Heart right ventricle (tissue), 16 donors: ENCODE measurements at places on chromosomes 6 and 20. TPM values are rescaled to one million over a fixed set of nuclear protein-coding genes. Genes with fewer than 3 reads are reported as not detected.

DNA sequence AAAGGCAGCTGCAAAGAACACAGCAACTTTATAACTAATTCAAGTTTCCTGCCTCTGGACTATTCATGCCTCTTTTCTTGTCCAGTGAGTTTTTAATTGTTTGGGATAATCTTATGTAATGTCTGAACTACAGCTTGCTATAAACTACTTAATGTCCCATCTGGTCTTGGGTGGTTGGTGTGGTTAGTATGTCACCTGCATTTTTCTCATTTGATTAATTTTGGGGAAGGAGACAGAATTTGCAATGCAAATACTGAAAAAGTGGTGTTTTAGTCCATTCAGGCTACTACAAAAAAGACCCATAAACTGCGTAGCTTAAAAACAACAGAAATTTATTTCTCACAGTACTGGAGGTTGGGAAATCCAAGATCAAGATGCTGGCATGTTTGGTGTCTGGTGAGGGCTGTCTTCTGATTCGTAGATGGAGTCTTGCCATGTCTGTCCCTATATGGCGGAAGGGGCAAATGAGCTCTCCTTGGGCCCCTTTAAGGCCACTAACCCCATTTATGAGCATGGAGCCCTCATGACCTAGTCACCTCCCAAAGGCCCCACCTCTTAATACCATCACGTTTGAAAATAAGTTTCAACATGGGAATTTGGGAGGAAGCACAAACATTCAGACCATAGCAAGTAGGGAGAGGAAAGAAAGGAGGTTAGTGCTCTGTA, 22.4 kb downstream of the RNF8 start:
- H3K27me3 ChIP-seq, result no peaks in the 10 kb centered on the region
- no peaks in the 10 kb centered on the region for H3K4me1 ChIP-seq
- H3K36me3 ChIP-seq, result peaks cover 10% of the 10 kb centered on the region
- no peak for DNase-seq
- no peak overlapping the region for H3K27ac ChIP-seq
- H3K4me3 ChIP-seq, result no peak overlapping the region

The NNAT gene
- not detected for total RNA-seq

- DNase-seq, result no peak
- no peaks in the 10 kb centered on the region for H3K27me3 ChIP-seq
- peak overlapping the region; percentile 7 for H3K27ac ChIP-seq
- H3K36me3 ChIP-seq, result no peaks in the 10 kb centered on the region
- H3K4me3 ChIP-seq, result no peak overlapping the region
These were observed 121.7 kb downstream of the UTRN start for GRCh38 chr6:144406796-144407195.

GRCh38 chr6:17971128-17972073, 16.0 kb downstream of the KIF13A start:
- no peaks in the 10 kb centered on the region for H3K27me3 ChIP-seq
- H3K36me3 ChIP-seq, result no peaks in the 10 kb centered on the region
- peak overlapping the region; percentile 22 for H3K27ac ChIP-seq
- H3K4me3 ChIP-seq, result no peak overlapping the region

The COL9A3 gene
- 1.5 TPM for total RNA-seq

- no peaks in the 10 kb centered on the region for H3K27me3 ChIP-seq
- no peaks in the 10 kb centered on the region for H3K36me3 ChIP-seq
- H3K4me1 ChIP-seq, result peaks cover 9% of the 10 kb centered on the region
- DNase-seq, result no peak
- H3K4me3 ChIP-seq, result no peak overlapping the region
These were observed 54.2 kb downstream of the TBC1D7 start for GRCh38 chr6:13273931-13274706.
